ENCODE measurements at places on chromosomes 2 and 18. TPM values are rescaled to one million over a fixed set of nuclear protein-coding genes. Genes with fewer than 3 reads are reported as not detected.

CREG2 gene
- not detected for total RNA-seq

GPR39 gene
- 2.8 TPM for total RNA-seq

UGT1A7 gene
- 0.21 TPM for total RNA-seq

LIPG gene
- total RNA-seq: 3.6 TPM

TRAF3IP1 gene
- total RNA-seq: 8.7 TPM

KCNG2 gene
- 0.84 TPM for total RNA-seq

QPCT gene
- total RNA-seq: 49.0 TPM

SAG gene
- not detected for total RNA-seq

NOTO gene
- total RNA-seq: not detected

ASTL gene
- 0.20 TPM for total RNA-seq

DNA sequence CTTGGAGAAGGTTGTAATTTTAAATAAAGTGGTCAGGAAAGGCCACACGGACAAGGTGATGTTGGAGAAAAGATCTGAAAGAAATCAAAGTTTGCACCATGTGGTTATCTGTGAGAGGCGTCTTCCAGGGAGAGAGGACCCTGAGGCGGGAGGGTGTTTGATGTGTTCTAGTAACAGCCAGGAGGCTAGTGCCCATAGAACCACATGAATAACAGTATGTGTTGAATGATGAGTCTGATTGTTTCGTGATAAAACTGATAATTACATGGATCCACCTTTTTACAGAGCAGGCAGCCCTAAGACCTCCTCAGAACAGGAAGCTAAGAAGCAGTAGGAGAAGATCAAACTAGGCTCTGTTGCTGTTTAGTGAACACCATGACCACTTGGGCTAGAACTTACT, 91.4 kb downstream of the SCG2 start:
- no peak for DNase-seq

GRCh38 chr2:155035308-155035707, 336.8 kb downstream of the KCNJ3 start:
- DNase-seq: no peak

DNA sequence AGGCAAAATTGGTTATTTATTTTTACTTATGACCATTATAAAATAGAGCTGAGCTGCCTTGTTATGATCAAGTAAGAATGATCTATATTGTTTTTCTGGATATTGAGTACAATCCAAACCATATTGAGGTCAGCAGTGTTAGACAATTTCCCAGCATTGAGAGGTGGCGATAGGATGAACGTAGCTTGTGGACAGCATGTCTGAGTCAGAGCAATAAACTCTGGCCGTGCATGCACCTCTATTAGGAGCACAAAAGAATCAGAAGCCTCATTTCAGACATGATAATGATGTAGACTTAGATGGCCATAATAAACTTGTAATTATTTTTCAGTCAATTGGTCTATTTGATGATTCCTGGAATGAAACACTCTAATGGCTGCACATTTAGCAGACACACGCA, 491.6 kb downstream of the RIT2 start:
- no peak for DNase-seq

DNA sequence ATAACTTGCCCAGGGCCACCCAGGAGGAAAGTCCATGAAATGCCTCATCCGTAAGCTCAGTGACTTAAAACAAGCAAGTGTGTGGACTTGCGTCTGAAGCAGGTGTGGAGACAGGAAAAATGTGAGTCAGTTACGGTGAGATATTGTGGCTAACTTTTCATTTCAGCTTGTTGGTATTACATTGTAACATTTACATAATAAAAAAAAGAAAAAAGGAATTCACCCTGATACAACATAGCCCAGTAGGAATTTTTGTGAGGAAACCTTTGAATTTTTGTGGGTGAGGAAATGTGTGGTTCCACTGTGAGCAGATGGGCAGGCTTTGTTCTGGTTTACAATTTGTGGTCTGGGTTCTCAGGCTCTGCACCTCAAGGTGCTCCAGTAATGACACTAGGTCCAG, 33.7 kb upstream of the LYPD6B start:
- no peak for DNase-seq

DNA sequence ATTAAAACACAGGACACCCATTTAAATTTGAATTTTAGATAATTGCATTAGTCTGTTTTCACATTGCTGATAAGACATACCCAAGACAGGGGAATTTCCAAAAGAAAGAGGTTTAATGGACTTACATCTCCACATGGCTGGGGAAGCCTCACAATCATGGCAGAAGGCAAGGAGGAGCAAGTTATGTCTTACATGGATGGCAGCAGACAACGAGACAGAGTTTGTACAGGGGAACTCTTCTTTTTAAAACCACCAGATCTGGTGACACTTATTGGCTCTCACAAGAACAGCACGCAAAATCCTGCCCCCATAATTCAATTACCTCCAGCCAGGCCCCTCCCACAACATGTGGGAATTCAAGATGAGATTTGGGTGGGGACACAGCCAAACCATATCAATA, 79.8 kb upstream of the SMAD2 start:
- no peak for DNase-seq

- no peak for DNase-seq
Measured at GRCh38 chr18:62586151-62586774, 63.4 kb downstream of the ZCCHC2 start.

GRCh38 chr2:202009019-202009481, 24.6 kb upstream of the FZD7 start:
- DNase-seq: no peak

- DNase-seq: no peak
Measured at GRCh38 chr2:140383781-140384180, 1603.6 kb upstream of the NXPH2 start.

- DNase-seq: no peak
Measured at GRCh38 chr2:13770279-13770678, 862.2 kb upstream of the LRATD1 start.

DNA sequence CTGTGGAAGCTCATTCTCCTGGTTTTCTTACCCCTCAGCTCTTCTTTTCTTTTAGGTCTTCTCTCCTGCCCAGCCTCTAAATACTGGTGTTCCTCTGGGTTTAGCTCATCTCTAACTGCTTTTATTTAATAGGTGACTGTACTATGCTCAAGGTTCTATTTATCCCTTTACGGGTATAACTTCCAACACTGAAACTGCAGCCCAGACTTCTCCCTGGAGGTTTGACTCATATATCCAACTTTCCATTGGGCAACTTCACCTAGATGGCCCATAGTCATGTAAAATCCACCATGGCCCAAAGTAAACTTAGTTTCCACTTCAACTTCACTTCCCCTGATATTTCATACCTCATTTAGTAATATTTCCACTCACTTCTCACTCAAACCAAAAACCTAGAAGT, 273.1 kb downstream of the PLCL1 start:
- DNase-seq: no peak

- DNase-seq: no peak
Measured at GRCh38 chr2:60368456-60368855, 185.0 kb downstream of the BCL11A start.

DNA sequence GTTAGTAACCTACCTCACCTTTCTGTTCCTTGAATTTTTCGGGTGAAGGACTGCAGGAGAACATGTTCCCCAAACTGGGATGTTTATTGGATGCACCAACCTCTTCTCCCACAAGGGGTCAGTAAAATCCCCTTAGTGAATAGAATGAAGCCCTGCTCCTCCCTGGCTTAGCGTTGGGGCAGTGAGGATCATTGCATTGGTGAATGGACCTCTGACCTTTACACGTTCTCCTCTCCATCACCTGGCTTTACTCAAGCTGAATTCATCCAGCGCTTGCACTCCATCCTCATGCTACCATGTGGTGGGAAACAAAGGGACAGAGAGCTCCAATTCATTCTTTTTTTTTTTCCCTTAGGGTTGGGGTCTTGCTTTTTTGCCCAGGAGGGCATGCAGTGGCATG, 157.2 kb downstream of the MIB1 start:
- DNase-seq: no peak

GRCh38 chr2:48865704-48866103, 110.2 kb upstream of the LHCGR start:
- no peak for DNase-seq

DNA sequence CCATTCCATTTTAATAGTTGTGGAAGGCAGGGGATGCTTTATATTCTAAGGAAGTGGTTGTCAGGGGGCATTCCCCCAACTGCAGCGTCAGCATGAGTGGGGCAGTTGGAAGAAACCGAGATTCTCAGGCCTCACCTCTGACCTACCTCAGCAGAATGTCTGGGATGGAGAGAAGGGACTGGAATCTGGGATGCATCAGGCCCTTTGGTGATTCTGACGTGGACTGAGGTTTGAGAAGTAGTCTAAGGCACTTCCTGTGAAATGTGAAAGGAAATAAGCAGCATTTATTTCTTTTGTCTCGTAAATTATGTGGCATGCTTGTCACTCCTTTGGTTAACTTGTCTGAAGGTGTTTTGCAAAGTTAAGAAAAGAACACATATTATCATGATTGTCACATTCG, 540.7 kb upstream of the NETO1 start:
- DNase-seq: no peak

DNA sequence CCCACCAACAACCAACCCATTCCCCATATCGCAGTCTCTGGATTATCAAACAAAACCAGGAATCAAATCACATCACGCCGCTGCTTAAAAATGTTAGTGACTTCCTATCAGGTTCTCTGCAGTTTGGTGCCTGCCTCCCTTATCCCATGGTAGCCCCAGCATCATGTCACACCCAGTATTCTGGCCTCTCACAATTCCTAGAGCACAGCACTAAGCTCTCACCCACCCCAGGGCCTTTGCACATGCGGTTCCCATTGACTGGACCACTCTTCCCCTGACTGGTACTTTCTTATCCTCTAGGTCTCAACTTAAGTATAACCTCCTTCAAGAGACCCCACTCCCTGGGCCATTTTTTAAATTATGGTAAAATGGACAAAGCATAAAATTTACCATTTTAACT, 12.8 kb downstream of the ATP8B1 start:
- no peak for DNase-seq

- no peak for DNase-seq
Measured at GRCh38 chr2:35852-36251, 10.5 kb downstream of the FAM110C start.

DNA sequence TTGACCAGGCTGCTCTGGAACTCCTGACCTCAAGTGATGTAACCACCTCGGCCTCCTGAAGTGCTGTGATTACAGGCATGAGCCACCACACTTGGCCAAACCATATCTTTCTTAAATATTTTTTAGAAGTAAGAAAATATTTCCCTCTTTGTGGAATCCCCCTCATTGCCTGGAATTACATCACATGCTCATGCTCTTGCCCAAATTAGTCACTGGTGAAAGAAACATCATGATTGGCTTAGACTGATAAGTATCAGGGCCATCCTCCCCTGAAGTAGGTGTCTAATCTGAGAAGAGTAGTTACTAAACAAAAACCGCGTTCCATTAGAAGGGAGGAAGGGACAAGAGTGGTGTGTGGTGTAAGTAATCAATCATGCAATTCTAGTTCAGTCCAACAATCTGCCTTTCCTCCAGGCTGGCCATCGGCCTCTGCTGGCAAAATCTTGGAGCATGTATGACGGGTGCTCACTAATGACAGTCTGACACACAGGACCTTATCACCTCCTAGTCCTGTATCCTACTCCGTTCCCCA, 52.3 kb upstream of the SCG2 start:
- no peak for DNase-seq

GRCh38 chr18:23861805-23862470, 152.6 kb upstream of the TTC39C start:
- DNase-seq: no peak

GRCh38 chr2:151028691-151029176, 232.9 kb downstream of the RBM43 start:
- no peak for DNase-seq

DNA sequence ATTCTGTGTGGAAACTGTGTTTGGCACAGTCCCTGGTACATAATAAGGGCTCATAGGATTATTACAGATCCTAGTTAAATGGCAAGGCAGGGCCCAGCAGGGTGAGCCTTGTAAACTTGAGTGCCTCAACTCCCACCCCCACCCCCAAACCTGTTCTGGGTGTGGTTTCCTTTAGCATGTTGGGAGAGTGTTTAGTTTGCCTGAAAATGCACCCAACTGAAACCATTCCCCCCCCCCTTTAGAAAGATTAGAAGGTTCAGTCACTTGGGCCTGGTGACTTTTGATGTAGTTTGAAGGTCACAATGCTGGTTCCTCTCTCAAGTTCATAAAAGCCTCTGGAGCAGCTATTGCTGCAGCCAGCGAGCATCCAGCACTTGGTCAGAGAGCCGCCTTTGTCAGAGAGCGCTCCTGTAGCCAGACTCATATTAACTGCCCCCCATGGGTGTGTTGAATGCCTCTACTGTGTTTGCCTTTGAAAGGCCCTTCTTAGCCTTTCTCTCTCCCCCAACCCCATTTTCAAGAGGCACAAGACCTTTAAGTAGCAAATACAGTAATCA, 113.7 kb downstream of the SPTBN1 start:
- DNase-seq: no peak

- no peak for DNase-seq
Measured at GRCh38 chr2:227036527-227036926, 127.5 kb downstream of the COL4A4 start.

- DNase-seq: peak; percentile 49
Measured at GRCh38 chr18:79847606-79848293, 50.0 kb downstream of the KCNG2 start.

- DNase-seq: no peak
Measured at GRCh38 chr2:154740361-154740760, 41.9 kb downstream of the KCNJ3 start.

All from lower leg skin (tissue), 4 donors.